ENCODE measurements at places on chromosomes 16 and 17.

- DNase-seq = peak; percentile 27
Measured at GRCh38 chr17:75394332-75394918, 11.1 kb downstream of the GRB2 start.

GRCh38 chr17:67400193-67400592 lies 23.1 kb downstream of the PITPNC1 start:
- DNase-seq = no peak

DNA sequence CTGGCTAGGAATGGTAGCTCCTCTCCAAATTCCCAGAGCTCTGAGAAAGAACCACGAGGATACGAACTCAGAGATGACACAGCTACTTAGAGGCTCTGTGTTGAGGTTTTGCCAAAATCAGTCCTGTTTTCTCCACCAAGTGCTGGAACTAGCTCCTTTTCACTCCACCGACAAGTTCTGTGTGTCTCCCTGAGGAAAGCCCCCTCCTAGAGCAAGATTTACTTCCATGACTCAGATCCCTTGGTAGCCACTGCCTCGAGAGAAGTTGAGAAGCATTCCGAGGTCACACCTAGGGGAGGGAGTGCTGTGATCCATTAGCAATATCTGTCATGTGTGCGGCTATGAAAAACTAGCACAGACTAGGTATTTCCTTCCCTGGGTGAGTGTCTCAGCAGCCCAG lies 30.6 kb downstream of the IL21R start:
- DNase-seq = peak; percentile 6

DNA sequence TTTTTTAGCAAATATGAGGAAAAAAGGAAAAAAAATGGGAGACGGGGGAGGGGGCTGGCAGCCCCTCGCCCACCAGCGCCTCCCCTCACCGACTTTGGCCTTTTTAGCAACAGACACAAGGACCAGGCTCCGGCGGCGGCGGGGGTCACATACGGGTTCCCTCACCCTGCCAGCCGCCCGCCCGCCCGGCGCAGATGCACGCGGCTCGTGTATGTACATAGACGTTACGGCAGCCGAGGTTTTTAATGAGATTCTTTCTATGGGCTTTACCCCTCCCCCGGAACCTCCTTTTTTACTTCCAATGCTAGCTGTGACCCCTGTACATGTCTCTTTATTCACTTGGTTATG lies 1.2 kb upstream of the TMEM88 start:
- DNase-seq = no peak

- no peak for DNase-seq
Measured at GRCh38 chr17:48052956-48053757, 5.0 kb downstream of the NFE2L1 start.

DNA sequence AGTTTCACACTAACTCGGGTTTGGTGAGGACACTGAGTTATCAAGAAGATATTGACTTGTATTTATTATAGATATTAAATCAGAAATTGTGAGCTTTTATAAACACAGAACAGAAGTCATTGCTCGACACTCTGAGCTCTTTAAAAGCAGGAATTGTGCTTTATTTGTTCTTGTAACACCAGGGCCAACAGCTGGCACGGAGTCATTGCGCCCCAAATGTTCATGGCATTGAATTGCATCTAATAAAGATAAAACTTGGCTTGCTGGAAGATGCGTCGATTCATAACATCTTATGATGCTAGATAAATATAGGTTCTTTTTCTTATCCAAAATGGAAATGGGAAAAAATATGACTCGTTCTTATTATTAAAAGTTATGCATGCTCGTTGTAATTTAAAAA lies 11.8 kb upstream of the MLYCD start:
- DNase-seq = no peak

DNA sequence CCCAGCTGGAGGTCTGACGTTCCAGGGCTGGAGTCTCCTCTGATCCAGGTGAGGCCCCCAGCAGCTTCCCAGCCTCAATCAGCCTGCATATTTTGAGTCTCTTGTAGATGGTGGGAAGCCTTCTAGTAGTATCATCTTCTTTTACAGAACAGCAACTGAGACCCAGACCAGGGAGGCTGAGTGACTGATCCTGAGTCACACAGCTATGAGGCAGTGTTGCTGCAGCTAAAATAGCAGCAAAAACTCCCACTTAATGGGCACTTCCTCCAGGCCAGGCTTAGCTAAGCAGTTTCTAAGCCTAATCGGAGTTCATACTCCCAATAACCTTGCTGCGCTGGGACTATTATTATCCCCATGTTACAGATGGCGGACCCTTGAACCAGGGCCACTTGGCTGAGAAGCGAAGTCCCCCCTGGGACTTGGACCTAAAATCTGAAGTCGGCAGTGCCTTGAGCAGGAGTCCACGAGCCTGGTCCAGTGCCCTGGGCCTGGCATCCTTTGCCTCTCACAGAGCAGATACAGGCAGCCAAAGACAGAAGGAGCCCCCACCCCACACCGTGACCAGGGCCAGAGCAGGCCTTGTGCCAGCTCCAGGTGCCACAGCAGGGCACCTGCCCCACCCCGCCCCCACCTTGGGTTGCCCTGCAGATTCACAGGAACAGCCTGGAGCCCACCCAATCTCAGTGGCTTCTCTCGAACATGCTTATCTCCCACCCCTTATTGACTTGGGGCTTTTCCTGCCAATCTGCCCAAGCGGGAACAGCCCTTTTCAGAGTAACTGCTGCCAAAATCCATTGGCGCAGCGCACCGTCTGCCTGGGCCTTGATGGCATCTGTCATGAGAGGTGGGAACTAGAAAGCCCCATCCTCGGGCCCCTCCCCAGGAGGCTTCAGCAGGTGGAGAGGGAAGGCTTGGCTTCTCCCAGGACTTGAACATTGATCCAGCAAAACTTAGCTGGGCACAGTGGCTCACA lies 65.1 kb downstream of the SOCS1 start:
- DNase-seq = no peak

GRCh38 chr16:1492082-1492922 lies 858 bp upstream of the TELO2 start:
- no peak for DNase-seq

DNA sequence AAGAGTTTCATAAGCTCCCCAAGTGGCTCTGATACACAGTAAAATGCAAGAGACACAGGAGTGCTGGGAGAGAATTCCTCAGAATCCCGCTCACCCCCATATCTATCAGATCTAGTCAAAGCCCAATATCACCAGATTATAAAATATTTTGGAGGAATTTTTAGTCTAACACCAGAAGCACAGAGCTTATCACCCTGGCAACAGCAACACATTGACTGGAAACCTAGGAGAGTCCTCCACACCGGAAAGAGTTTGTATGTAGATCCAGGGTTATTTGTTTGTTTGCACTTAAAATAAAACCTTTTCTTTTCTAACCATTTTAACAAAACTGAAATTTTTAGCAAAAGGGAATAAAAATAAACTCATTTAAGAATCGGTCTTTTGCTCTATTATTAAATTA lies 7.2 kb downstream of the SOX9 start:
- no peak for DNase-seq

DNA sequence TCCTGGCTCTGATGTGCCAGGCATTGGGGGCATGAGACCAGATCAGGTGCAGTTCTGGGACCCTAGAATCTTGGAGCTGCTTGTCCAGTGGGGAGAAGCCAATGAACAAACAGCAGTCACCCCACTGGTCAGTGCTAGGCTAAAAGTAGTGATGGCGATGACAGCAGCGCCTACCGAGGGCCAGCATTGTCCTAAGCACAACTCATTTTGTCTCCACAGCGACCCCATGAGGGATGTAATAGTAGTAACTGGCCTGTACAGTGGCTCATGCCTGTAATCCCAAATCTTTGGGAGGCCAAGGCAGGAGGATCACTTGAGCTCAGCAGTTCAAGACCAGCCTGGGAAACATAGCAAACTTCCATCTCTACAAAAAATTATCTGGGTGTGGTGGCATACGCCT lies 6.2 kb downstream of the SMCR8 start:
- DNase-seq = no peak

DNA sequence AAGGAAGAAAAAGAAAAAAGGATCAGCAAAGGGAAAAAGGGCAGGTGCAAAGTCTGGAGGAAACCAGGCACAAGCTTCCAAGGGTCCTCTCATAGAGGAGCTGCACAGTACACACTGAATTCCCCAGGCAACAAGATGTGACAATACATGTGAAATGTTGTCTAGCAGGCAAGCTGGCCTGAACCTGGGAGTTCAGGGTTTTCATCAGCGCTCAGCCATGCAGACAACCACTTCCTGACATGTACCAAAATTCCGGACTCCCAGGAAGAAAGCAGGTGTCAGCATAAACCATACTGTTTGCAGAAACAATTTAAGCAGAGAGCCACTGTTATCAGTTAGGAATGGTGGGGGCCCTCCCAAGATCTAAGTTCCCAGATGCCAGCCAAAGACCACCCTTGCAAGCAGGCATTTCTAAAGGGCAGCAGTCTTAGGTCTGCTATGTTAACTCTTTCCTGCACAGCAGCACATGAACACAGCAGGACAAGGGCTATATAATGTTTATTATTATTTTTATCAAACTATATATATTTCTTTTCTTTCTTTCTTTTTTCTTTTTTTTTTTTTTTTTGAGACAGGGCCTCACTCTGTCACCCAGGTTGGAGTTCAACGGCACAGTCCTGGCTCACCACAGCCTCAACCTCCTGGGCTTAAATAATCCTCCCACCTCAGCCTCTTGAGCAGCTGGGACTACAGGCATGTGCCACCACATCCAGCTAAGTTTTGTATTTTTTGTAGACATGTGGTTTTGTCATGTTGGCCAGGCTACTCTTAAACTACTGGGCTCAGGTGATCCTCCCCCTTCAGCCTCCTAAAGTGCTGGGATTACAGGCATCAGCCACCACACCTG lies 10.1 kb downstream of the TK2 start:
- DNase-seq = peak; percentile 16

- no peak for DNase-seq
Measured at GRCh38 chr16:27267037-27267677, 1.4 kb downstream of the NSMCE1 start.

DNA sequence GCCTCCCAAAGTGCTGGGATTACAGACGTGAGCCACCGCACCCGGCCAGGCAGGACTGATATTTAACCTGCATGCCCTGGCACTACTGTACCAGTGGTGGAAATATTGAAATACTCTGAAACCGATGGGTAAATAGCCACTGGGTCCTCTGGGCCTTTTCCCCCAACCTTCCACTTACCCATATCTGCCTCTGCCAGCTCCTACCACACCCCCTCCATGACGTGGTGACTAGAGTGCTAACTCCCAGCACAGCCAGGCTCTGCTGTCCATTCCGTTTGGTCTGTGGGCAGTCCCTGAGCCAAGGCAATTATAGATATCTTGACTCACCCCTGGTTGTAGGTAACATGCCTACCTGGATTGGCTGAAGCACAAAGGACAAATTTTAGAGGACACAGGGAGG lies 187.8 kb downstream of the PRKCB start:
- no peak for DNase-seq

DNA sequence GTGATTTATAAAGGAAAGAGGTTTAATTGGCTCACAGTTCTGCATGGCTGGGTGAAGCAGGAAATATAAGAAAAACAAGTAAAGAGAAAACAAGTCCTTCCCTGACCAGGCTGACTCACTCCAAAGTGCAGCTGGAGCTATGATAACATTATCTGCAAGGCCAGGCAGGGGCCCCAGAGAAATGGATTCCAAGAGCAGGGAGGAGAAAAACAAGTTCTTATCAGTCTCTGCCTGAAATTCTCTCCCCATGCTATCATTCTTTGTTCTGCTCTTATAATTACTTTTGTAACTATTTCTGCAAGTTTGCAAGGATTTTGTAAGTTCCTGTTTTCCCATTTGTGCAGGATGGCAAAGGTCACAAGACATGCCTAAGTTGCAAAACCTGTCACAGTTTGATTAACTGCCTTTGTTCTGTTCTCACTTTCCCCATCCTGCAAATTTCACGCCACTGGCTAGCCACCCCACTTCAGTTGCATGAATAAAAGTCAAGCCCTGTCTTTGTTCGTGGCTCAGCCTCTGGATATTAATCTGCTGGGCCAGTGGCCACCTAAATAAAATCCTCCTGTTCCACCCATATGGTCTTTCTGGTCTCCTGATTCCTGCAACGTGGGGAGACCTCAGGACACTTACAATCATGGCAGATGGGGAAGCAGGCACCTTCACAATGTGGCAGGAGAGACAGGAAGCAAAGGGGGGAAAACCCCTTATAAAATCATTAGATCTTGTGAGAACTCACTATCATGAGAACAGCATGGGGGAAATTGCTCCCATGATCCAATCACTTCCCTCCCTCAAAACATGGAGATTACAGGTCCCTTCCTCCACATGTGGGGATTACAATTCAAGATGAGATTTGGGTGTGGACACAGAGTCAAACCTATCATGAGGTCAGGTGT lies 13.1 kb downstream of the ABCA9 start:
- no peak for DNase-seq

DNA sequence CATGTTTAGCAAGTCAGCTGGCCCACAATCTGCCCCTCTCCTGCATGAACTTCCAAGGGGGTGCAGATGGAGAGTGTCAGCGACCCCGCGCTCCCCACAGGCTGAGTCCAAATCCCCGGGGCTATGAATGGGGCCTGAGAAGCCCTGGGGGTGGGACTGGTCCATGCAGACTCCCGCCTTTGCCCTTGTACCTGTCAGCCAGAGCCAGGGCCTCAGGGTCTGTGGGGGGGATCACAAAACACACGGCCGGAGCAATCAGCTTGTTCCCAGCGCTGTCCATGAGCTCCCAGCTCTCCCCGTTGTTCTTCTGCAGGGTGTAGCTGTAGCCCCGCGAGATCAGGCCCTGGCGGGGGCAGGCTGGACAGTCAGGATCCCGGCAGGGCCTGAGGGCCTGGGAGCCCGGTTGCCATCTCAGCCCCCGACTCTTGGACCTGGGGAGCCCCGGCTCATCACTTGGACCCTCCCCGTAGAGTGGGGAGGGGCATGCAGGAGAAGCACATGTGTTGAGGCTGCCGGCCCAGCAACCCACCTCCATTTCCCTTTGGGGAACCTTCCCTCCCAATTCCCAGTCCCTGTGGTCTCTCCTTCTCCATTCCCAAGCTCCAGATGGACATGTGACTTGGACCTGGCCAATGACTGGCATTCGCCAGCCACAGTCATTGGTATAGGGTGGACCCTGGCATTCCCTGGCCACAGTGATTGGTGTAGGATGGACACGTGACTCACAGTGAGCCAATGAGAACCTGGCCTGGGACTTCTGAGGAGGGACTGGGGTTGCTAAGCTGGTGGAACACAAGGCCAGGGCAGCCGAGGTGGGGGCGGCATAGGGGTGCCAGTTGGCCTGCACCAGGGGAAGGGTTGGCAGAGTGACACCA lies 42.4 kb downstream of the PPL start:
- no peak for DNase-seq

- DNase-seq = peak; percentile 57
Measured at GRCh38 chr17:43846221-43846712, 709 bp upstream of the CD300LG start.

- DNase-seq = no peak
Measured at GRCh38 chr17:17671369-17672129, 9.7 kb upstream of the RAI1 start.

DNA sequence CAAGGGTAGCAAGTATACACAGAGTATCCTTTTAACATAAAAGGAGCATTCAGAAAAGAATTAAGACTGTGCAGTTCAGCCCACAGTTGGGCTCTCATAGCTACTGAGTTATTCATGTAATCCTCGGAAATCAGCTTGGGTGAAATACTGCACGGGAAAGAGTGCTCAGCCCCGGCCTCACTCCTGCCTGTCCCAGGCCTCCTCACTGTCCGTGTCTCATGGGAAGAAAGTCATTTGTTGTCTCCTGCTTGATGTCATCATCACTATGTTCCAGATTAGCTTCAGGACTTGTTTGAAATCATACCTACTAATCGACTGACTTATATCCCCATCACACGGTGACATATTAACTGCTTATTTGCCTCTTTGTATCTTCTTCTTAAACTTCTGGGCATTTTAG lies 223.3 kb upstream of the CHMP6 start:
- no peak for DNase-seq

- DNase-seq = peak; percentile 34
Measured at GRCh38 chr17:75654176-75654575, 12.8 kb downstream of the RECQL5 start.

GRCh38 chr16:66130296-66130905 lies 236.1 kb upstream of the CDH5 start:
- DNase-seq = peak; percentile 40

Measured in SW480 (cell line).